Activated T-helper 2 cell treated with anti-CD3 and anti-CD28 coated beads, Interferon-gamma antibody, Interleukin-2, Interleukin-4, amounts not matched to agents 10 μg/mL and 5 μg/mL and 100 μg/mL, durations not matched to agents 14 hours and 24 hours and 36 hours (primary cell): ENCODE measurements at places on chromosomes 1 and 21. TPM values are rescaled to one million over a fixed set of nuclear protein-coding genes. Genes with fewer than 3 reads are reported as not detected.
A peak's percentile ranks its signal among the peaks of the same experiment; 100 is the strongest.

- peak overlapping the region; percentile 98 for H3K27ac ChIP-seq
- H3K4me1 ChIP-seq: peaks cover 58% of the 10 kb centered on the region
- H3K27me3 ChIP-seq: no peaks in the 10 kb centered on the region
- DNase-seq: no peak
- peaks cover 11% of the 10 kb centered on the region for H3K36me3 ChIP-seq
- H3K4me3 ChIP-seq: no peak overlapping the region
Observed at GRCh38 chr1:234924450-234925355, 203.9 kb downstream of the TOMM20 start.

DNA sequence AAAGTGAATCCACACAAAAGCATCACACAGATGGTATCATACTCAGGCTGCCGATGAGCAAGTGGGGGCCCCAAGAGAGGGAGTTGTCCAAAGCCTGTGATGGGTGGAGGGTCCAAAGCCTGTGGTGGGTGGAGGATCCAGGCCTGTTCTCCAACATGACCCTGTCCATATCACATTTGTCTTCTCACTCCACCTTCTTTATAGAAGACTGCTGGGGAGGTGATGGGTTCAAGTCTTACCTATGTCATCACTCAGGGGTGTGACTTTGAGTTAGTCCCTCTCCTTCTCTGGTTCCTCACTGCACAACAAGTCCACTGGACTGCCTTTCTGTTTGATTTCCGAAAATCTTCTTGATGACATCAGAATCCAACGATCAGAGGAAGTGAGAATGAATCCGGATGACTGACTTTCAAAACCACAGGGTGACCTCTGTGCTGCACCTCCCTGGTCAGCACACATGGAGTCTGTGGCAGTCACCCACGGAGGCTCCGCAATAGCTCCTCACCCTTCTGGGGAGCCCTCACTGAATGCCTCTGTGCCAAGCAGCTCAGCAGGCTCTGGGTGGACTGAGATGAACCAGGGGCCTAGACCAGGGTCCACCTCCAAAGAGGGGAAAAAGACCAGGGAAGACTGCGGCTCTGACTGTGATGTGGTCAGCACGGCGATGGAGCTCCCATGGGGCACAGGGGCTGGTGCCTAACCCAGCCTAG is 166.8 kb downstream of the HIVEP3 start:
- DNase-seq: no peak
- H3K4me1 ChIP-seq: peaks cover 73% of the 10 kb centered on the region
- peak overlapping the region; percentile 66 for H3K27ac ChIP-seq
- H3K4me3 ChIP-seq: no peak overlapping the region
- H3K27me3 ChIP-seq: no peaks in the 10 kb centered on the region

GRCh38 chr21:44020551-44020950 is 8.4 kb downstream of the TRAPPC10 start:
- peak overlapping the region; percentile 20 for H3K27ac ChIP-seq
- peaks cover 59% of the 10 kb centered on the region for H3K4me1 ChIP-seq
- no peaks in the 10 kb centered on the region for H3K27me3 ChIP-seq
- no peak for DNase-seq
- peaks cover 9% of the 10 kb centered on the region for H3K36me3 ChIP-seq

Gene SORT1
- 1.1 and 1.9 TPM in 2 replicates for total RNA-seq

Gene DISC1
- total RNA-seq: 1.5 and 1.6 TPM in 2 replicates

GRCh38 chr1:30801771-30802198 is 44.2 kb upstream of the LAPTM5 start:
- H3K27me3 ChIP-seq: peaks cover 35% of the 10 kb centered on the region
- H3K4me1 ChIP-seq: peaks cover 4% of the 10 kb centered on the region
- DNase-seq: peak; percentile 60
- H3K27ac ChIP-seq: no peak overlapping the region
- H3K4me3 ChIP-seq: no peak overlapping the region
- H3K36me3 ChIP-seq: no peaks in the 10 kb centered on the region

Gene CD1E
- total RNA-seq: not detected in 2 replicates

GRCh38 chr1:171226747-171227370 is 21.4 kb upstream of the FMO1 start:
- H3K27ac ChIP-seq: no peak overlapping the region
- no peak for DNase-seq
- H3K27me3 ChIP-seq: peaks cover 5% of the 10 kb centered on the region
- no peaks in the 10 kb centered on the region for H3K36me3 ChIP-seq
- H3K4me3 ChIP-seq: no peak overlapping the region

DNA sequence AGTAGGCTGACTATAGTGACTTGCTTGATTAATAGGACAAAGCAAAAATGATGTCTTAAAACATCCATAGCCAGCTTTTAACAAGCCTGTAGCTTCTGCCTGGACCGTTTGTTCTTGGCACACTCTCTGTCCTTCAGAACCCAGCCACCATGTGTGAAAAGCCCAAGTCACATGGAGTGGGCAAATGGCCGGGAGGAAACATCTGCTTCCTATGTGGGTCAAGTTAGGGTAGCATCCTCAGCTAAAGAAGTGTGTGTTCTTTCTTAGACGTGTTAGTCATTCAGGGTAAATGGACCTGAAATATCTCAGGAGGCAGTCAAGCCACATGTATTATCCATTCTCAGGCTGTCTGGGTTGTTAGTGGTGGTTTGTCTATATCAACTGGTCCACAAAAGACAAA is 23.4 kb downstream of the RD3 start:
- peaks cover 7% of the 10 kb centered on the region for H3K4me1 ChIP-seq
- no peak for DNase-seq
- no peaks in the 10 kb centered on the region for H3K36me3 ChIP-seq
- H3K27me3 ChIP-seq: peaks cover 28% of the 10 kb centered on the region
- no peak overlapping the region for H3K4me3 ChIP-seq

DNA sequence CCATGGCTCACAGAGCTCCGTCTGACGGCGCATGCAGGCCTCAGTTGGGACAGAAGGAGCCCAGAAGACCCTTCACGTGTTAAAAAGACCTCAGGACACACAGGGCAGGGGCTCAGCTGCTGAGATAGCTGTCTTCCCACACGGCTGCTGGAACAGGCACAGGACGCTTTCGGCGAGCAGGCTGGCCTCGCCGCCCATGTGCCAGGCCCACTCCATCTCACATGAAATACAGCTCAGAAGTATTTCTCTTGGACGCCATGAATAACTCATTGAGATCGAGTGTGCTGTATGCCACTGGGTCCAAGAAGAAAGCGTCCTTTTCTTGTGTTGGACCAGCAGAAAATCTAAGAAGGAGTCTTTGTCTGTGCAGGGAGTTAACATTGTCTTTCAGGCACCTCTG is 69.6 kb downstream of the SIM2 start:
- no peak overlapping the region for H3K4me3 ChIP-seq
- no peaks in the 10 kb centered on the region for H3K4me1 ChIP-seq
- no peaks in the 10 kb centered on the region for H3K36me3 ChIP-seq
- DNase-seq: no peak
- H3K27ac ChIP-seq: no peak overlapping the region

Gene TEX38
- not detected in 2 replicates for total RNA-seq

Gene KIF26B
- total RNA-seq: 0.28 and 0.37 TPM in 2 replicates

DNA sequence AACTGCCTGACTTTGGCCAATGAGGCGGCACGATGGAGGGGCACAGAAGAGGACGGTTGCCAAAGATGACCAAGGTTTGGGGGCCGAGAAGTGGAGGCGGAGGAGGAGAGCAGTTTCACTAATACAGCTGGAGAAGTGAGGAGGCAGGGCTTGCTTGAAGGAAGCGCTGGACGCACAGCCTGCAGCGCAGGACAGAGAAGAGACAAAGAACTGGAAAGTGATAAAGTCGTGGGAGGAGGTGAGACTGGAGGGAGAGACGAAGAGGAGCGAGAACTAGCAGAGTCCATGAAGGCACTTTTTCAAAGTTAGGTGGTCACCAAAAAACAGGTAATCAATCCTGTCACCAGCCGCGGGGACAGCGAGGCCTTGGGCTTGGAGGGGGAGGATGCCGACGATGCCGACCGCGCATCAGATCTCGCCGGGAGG is 771 bp downstream of the PACC1 start:
- H3K27ac ChIP-seq: peak overlapping the region; percentile 72
- peaks cover 38% of the 10 kb centered on the region for H3K36me3 ChIP-seq
- H3K4me1 ChIP-seq: peaks cover 22% of the 10 kb centered on the region
- DNase-seq: no peak
- no peaks in the 10 kb centered on the region for H3K27me3 ChIP-seq
- H3K4me3 ChIP-seq: peak overlapping the region; percentile 100

DNA sequence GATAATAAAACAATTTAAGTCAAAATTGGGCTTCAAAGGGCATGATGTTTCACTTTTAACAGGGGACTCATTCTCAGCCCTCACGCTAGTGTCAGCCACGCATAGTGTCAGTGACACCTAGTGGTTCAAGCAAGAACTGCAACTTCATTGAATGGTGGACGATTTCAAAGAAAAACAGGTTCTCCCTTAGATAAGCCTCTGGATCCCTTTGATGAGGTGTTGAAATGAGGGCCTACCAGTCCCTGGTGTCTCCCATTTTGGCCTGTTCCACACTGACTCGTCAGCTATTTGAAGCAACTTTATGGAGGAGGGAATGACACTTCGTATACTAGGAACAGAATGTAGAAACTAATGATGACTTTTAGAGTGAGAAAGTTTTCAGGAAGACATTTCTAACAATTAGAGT is 56.2 kb downstream of the FCRL5 start:
- peak; percentile 25 for DNase-seq
- peaks cover 18% of the 10 kb centered on the region for H3K27me3 ChIP-seq
- no peak overlapping the region for H3K27ac ChIP-seq
- no peaks in the 10 kb centered on the region for H3K36me3 ChIP-seq

- H3K36me3 ChIP-seq: no peaks in the 10 kb centered on the region
- H3K4me1 ChIP-seq: peaks cover 6% of the 10 kb centered on the region
- H3K4me3 ChIP-seq: peak overlapping the region; percentile 85
- peak overlapping the region; percentile 12 for H3K27ac ChIP-seq
- no peak for DNase-seq
Observed at GRCh38 chr1:25874635-25875153, 814 bp downstream of the PAQR7 start.

GRCh38 chr1:194616835-194617234 is 1430.4 kb upstream of the B3GALT2 start:
- H3K4me1 ChIP-seq: no peaks in the 10 kb centered on the region
- H3K27me3 ChIP-seq: no peaks in the 10 kb centered on the region
- H3K4me3 ChIP-seq: no peak overlapping the region
- no peak overlapping the region for H3K27ac ChIP-seq

GRCh38 chr1:116722016-116722838 is 32.0 kb upstream of the CD2 start:
- H3K36me3 ChIP-seq: peaks cover 3% of the 10 kb centered on the region
- peaks cover 3% of the 10 kb centered on the region for H3K27me3 ChIP-seq
- no peak for DNase-seq
- H3K4me1 ChIP-seq: peaks cover 18% of the 10 kb centered on the region

DNA sequence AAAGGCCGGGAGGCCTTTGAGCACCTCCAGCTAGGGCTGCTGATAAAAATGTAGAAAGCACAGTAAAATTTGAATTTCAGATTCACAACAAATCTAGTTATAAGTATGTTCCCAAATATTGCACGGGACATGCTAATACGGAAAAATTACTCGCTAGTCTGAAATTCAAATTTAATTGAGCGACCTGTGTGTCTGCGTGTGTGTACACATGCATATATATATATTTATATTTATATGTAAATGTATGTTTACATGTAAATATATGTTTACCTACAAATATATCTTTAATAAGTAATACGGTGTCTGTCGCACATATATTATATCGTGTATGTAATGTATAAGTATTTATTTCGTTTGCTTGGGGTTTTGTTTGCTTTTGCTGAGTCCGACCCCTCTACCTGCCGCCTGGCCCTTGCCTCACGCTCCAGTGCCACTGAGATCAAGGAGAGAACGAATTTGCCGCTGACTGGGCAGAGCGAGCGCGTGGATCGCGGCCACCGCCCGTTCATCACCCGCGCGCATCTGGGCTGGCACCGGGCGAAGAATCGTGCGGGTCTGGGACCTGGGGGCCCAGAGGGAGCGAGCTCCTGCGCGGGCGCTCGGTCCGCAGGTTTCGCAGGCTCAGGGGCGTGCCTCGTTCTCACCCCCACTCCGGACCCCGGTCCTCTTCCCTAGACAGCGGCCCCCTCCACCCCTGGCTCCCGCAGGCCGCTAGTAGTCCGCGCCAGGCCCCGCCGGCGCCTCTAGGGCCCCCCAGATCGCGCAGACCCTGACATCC is 534 bp upstream of the WRAP73 start:
- no peak for DNase-seq
- H3K36me3 ChIP-seq: peaks cover 21% of the 10 kb centered on the region
- H3K4me1 ChIP-seq: peaks cover 20% of the 10 kb centered on the region

Gene AVPR1B
- not detected in 2 replicates for total RNA-seq

DNA sequence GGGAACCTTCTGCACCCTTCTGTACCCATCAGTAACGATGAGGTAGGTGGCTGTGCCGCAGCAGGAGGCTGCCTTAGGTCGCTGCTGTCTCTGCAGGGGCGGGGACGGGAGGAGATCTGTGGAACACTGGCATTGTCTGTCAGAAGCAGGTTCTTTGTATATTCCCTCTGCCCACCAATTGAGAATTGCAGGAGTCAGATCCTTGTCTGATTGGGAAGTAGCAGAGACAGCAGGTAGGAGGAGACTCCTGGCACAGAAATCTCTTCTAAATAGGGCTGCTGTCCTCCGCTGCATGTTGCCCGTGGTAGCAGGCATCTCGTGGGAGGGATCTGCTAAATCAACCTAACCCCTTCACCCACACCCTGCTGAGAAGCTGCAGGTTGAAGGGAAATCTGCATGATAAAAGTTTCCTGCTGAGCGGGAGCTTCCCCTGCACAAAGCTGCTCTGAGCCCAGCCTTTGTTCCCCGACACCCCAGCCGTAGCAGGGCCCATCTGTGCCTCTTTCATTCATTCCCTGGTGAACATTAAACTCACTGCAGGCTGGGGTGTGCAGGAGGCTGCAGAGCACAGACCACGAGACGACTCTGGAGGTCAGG is 15.9 kb downstream of the SARS1 start:
- DNase-seq: no peak
- no peaks in the 10 kb centered on the region for H3K27me3 ChIP-seq
- no peak overlapping the region for H3K27ac ChIP-seq
- H3K4me3 ChIP-seq: no peak overlapping the region

DNA sequence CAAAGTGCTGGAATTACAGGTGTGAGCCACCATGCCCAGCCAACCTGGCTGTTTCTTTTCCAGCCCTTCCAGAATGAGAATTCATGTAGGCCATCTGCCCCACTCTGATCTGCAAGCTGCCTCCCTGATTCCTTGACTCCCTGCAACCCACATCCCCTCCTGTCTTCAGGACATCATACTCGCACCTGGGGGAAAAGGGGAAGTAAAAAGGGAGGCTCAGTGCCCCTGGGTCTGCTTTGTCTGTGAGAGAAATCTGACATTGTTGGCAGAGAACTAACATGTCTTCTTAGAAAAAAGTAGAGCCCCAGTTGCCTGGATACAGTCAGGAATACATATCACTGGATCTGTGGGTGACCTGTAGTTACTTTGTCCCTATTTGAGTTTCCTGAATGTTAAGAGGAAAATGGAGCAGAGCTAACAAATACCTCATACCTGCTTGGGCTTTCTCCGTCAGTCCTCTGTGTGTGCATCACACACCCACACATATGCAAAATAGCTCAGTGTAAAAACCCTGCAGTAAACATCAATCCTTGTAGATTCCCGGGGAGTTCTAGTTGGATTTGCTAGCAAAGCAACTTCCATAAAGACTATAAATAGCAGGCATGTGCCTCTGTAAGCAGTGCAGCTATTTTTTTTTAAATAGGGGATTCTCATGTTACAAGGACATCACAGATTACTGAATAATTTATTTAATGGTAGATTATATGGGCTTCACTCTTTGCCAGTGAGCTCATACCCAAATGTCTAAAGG is 62.9 kb downstream of the TEX35 start:
- no peaks in the 10 kb centered on the region for H3K4me1 ChIP-seq
- no peaks in the 10 kb centered on the region for H3K36me3 ChIP-seq
- no peaks in the 10 kb centered on the region for H3K27me3 ChIP-seq
- no peak overlapping the region for H3K4me3 ChIP-seq
- no peak for DNase-seq

Gene APP
- 85.7 and 86.5 TPM in 2 replicates for total RNA-seq

- H3K27me3 ChIP-seq: peaks cover 32% of the 10 kb centered on the region
- no peak overlapping the region for H3K4me3 ChIP-seq
- H3K36me3 ChIP-seq: no peaks in the 10 kb centered on the region
Observed at GRCh38 chr1:70896224-70896623, 151.4 kb downstream of the PTGER3 start.

Gene SLAMF6
- total RNA-seq: 11.8 and 13.0 TPM in 2 replicates

Gene ZSCAN20
- 2.6 and 4.1 TPM in 2 replicates for total RNA-seq
